ENCODE measurements at places on chromosomes 2 and 18.

DNA sequence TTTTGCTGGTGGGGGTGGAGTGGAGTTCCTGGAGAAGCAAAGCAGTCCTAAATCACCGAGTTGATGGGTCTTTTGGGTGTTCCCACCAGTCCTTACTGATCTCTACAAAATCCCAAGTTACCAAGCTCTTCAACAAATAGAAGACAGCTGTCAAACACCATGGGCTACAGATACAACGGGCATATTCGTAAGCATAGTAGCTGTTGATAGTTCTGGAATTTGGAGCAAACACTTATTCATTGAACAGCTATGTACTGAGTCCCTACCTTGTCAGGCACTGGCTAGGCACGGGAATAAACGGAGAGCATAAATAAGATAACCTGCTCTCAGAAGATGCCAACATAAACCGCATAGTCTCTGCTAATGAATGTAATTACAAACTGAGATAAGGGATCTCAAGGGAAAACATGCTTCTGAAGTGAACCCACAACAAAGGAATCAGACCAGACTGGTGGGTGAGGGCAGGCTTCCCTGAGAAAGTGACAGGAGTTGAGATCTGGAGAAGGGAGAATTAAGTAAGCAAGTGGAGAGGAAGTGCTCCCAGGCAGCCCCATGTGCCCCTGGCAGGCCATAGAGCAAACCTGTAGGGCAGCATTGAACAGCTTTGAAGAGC lies 947 bp upstream of the ANKRD44 start:
- DNase-seq = no peak

DNA sequence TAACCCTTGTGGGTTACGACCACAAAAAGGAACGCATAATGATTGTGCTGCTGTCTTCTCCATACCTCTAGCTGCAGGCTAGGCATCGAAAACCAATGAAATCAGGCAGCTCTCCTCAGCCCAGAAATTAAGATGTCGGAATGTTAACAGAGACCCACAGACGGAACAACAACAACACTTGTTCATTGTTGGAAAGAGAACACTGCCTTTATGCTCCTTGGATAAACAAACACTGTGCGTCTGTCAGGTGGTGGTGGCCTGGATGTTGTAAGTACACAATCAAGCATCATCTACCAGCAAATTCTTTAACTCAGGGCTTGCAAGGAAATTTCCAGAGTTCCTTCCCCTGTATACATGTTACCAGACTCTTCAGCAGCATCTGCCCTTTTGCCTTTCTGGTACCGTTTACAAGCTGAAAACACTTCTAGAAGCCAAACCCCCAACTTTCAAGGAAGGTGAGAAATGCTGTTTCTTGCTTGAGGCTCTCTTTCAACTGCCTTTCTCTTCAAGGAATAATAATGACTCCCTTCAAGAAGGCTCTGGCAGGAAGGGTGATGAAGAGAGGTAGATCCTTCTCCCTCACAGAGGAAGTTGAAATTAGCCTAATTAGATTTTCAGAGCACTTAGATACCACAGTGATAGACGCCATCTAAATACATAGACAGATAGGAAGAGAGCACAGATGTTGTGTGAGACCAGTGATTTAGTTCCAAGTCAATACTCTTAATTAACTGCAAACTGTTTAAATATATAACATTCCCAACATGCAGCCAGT lies 332.7 kb downstream of the ZNF521 start:
- DNase-seq = no peak

DNA sequence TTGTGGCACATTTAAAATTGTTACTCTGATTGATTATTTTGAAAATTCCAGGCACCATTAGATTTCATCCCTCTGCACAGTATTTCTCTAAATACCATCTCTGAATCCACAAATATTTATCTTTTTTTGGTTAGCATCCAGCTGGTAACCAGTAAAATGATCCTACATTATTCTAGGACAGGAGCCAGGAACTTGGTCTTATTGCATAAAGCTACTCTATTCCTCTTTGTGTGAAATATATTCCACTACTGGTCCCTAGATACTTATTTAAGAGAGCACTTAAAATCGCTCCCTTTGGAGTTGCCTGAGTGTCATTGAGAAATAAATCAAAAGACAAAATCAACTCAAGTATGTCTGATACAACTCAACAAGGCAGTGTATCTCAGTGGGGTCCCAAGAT lies 7.4 kb upstream of the MBOAT2 start:
- no peak for DNase-seq

GRCh38 chr2:62450716-62451191 lies 55.2 kb downstream of the TMEM17 start:
- DNase-seq = no peak

DNA sequence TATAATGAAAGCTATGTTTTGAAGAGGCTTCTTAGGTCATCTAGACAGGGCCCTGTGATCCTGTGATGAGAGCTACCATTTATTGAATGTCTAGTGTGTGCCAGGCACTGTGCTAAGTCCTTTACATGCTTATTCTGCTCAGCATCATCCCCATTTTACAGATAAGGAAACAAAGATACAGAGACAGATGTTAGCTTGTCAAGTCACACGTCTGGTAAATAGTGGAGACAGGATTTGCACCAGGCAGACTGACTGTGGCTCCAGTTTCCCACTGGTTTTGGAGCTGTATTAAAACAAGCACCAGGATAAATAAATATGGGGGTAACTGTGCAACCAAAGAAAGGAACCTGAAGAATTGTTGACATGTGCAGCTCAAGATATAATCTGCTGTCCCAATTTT lies 19.2 kb upstream of the EML6 start:
- DNase-seq = no peak

DNA sequence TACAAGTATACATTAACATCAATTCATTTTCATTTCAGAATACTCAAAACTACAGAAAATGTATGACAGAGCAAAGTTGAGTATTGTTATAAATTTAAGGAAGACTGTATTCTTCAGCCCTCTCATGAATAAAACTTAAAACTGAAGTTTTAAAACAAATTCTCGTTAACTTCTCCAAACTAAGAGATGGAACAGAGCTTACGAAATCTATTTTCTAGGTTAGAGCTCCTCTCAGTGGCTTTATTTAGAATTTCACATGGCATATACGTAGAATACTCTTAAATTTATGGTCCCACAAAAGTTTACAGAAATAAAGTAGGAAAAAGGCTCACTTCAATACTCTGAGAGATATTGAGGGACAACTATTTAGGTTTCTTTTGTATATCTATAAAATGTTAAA lies 612.1 kb downstream of the KCNJ3 start:
- peak; percentile 16 for DNase-seq

DNA sequence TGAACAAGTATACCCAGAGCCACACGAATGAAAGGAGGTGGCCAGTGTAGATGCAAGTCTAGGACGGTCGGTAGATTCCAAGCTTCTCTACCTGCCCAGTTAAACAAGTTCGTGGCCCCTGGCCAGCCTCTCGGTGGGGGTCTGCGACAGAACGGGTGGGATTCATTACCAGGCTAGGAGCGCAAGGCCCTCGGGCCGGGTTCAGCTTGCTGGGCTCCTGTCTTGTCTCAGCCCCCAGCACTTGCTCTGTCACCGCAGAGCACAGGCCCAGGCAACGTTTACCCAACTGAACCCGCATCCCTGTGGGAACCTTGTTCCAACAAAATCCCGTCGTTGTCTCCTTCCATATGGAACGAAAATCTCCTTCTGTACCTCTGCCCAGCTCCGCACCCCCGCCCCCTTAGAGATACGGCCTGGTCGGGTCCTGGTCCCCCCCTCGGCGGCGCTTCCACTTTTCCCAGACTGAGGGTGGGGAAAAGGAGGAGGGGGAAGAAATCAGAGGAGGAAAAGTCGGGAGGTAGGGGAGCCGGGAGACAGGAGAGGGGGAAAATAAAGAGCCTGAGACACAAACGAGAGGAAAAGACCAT lies 1.9 kb upstream of the EMX1 start:
- DNase-seq = no peak

GRCh38 chr2:215966951-215967350 lies 46.4 kb downstream of the MREG start:
- no peak for DNase-seq

DNA sequence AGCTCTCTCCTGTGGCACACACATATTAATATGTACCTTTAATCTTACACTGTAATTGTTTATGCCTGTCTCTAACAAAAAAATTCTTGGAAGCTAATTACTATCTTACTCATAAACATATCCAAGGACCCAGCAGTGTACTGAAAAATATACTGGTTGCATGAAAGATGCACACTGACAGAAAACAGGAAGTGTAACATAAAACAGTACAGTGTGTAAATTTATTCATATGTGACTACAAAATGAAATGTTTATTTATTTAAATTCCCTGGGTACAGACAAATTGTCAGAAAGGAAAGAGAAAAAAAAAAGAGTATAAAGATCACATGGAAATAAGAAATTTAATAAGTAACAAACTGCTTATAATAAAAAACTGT lies 28.5 kb downstream of the TMEM131 start:
- no peak for DNase-seq

- peak; percentile 85 for DNase-seq
These were observed 597.5 kb downstream of the SLC4A3 start for GRCh38 chr2:220224691-220225543.

DNA sequence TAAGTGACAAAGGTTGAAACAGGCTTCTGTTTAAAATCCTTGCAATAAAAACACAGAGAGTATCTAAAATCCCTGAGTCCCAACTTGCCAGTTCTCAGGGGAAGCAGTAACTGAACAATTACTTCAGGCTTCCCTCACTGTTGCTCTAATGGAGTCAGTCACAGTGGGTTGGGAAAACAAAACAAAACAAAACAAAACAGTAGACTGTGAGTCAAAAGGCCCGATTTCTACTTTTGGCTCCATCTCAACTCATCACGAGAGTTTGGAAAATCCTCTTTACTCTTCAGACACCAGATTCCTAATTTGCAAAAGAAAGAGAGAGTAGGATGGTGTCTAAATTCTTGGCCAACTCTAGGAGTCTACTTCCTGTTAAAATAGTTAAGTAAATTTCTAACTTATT lies 1.1 kb downstream of the FSHR start:
- no peak for DNase-seq

DNA sequence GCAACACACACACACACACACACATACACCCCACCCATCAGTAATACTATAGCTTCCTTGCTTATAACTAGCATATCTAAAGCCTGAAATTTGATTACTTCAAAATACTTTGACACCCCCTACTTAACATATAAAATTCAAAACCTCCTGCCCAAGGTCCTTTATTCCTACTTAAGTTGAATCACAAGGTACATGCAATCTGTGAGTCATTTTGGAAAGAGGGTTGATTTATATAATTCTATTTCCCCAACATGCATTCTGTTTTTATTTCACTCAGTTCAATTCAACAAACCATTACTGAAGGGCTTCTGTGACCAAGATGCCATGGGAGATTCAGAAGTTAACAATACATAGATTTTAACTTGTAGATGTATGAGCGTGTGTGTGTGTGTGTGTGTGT lies 420.7 kb downstream of the METTL4 start:
- no peak for DNase-seq

DNA sequence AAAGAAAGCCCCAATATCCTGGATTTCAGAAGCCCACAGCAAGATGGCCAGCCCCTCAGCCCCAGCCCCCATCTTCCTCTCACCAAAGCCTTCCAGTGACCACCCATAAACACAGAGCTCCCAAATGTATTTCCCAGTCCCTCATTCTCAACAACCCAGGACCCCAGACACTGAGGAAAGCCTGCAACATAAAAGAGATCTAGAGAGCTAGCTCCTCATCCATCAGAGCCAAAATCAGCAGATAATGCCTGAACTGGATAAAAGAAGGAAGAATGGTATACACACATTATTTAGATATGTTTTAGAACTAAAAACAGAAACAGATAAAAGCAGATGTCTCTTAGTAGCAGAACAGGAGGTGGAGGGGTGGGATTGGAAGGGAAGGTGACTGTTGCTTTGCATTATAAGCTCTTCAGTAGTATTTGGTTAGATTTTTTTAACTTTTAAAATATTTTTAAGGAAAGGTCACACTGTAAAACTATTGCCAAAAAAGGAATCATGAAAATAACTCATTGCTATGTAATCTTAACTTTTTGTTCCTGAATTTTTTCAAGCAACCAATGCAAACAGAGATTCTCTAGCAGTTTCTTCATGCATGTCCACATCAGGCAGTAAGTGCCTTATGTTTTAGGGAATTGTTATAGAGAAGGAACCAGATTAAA lies 144.2 kb upstream of the PKDCC start:
- DNase-seq = no peak

GRCh38 chr2:168694173-168694572 lies 108.3 kb upstream of the NOSTRIN start:
- DNase-seq = no peak

GRCh38 chr18:55116863-55117262 lies 157.6 kb upstream of the CCDC68 start:
- no peak for DNase-seq

GRCh38 chr18:62436636-62437234 lies 86.1 kb upstream of the ZCCHC2 start:
- no peak for DNase-seq

GRCh38 chr2:15955232-15955988 lies 15.1 kb downstream of the MYCN start:
- no peak for DNase-seq

DNA sequence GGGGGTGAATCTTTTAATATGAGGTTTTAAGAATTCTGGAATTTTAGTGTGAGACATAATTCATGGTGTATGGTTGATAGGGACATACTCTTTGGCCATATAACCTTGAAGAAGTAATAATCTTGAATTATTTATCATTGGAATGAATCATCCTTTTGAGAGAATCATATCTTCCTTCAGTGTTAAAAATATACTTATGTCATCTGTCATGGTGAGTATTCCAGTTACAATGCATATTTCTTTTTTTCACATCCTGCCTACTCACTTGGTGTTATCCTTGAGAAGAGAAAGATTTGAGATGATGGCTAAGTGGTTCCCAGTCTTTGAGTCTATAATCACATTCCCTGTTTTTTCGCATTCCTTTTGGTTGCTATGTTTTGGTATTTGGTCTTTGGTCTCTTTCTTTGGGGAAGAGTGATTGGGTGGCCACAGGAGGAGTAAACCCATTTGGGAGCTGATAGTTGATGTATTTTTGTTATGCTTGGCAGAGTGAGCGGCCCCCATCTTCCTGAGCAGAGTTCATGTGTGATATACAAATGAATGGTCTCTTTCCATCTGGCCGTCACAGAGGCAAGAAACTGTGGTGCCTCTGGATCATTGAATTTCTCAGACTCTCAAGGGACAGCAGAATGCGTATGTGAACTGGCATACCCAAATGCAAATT lies 21.6 kb downstream of the ASAP2 start:
- no peak for DNase-seq

- DNase-seq = no peak
These were observed 107.0 kb downstream of the MGAT5 start for GRCh38 chr2:134360745-134361487.

DNA sequence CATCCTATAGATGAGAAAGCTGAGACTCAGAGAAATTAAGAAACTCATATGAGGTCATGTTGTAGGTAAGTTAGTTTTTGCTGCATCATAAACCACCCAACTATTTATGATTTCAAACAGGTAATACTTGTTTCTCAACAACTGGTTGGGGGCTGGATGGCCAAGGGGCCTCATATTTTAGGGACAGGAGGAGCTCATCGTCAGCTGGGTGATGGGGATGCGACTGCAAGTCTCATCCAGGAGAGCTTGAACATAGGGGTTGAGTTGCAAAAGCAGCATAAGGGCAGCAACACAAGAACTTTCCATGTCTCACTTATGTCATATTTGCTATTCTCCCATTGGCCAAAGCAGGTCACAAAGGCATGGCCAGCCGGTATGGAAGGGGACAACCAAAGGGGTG lies 3.6 kb upstream of the RNU2-63P start:
- DNase-seq = no peak

Data from RCC 7860 (cell line).